ENCODE measurements at places on chromosomes 5 and 9.

DNA sequence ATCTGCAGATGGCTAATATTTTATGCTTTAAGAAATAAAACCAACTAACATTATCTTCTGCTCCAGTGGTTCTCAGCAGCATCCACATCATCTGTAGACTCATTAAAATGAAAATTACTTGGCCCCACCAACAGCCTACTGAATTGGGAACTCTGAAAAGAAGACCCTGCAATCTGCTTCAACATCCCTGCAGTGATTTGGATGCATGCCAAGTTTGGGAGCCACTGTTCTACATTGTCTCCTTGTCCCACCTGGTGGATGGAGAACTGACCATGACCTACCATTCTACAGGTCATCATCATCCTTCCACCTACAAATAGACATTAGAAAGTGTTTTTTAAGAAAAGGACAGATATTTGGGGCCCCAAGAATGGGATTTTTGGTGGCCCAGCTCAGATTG, 71.1 kb downstream of the ACER2 start:
- DNase-seq, result no peak

DNA sequence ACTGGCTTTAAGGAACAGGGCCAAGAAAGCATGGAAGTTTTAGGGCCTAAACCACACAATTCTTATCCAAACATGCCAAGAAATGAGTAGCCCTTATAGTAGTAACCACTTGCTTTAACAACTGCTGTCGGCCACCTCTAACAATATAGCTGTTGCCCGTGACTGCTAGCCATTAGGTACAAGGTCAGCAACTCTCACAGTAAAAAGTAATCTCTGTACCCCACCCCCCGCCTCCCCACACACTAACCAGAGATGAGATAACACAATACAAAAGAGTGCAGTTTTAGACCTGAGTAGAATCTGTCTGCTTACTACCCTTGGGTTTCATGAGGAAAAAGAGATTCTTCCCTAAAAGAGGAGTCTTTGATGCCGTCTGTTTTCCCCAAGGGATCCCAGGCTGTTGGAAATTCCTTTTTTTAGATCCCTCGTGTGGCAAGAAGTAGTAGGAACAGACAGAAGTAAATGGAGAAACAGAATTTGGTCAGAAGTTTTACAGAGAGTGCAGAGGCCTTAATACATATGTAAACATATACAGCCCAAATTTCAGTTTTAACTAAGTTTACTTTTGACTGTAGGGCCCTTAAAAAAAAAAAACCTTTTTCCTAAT, 94.3 kb downstream of the WDR41 start:
- peak; percentile 29 for DNase-seq

DNA sequence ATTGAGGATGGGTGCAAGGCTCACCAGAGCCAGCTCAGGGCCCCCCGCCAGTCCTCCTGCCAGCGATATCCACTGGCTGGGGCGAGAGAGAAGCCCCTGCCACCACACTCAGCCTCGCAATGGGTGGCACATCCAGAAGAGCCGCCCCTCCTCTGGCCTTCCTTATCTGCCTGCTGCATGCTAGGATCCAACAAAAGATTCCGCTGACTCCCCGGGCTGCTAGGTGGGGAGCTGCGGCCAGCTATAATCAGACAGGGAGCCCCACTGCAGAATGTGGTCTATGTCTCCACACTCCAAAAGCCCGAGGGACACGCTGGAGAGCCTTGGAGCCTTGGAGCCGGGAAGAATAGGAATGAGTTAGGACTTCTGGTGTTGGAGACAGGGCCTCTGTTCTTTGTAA, 32.8 kb downstream of the COL23A1 start:
- no peak for DNase-seq

GRCh38 chr9:18821788-18822187, 211.2 kb downstream of the SAXO1 start:
- DNase-seq, result no peak

GRCh38 chr5:83548581-83548980, 77.0 kb downstream of the VCAN start:
- no peak for DNase-seq

DNA sequence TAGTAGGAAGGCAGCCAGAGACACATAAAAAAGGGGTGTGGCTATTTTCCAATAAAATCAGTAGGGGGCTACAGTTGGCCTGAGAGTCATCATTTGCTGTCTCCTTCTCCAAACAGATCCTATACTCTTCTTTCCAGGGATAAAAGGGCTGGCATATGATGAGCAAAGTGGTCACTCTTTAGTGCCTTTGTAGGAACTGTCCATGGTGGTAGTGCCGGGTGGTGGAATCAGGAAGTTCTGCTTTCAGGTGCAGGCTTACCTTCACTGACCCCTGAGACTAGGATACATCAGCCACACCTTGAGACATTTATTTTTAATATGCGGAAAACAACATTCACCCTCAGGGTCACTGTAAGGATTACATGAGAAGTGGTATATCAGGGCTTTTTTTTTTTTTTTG, 80.8 kb downstream of the ASTN2 start:
- peak; percentile 4 for DNase-seq

GRCh38 chr5:7018198-7018597, 305.0 kb downstream of the TENT4A start:
- DNase-seq, result no peak

GRCh38 chr5:14266171-14266570, 123.0 kb downstream of the TRIO start:
- no peak for DNase-seq

DNA sequence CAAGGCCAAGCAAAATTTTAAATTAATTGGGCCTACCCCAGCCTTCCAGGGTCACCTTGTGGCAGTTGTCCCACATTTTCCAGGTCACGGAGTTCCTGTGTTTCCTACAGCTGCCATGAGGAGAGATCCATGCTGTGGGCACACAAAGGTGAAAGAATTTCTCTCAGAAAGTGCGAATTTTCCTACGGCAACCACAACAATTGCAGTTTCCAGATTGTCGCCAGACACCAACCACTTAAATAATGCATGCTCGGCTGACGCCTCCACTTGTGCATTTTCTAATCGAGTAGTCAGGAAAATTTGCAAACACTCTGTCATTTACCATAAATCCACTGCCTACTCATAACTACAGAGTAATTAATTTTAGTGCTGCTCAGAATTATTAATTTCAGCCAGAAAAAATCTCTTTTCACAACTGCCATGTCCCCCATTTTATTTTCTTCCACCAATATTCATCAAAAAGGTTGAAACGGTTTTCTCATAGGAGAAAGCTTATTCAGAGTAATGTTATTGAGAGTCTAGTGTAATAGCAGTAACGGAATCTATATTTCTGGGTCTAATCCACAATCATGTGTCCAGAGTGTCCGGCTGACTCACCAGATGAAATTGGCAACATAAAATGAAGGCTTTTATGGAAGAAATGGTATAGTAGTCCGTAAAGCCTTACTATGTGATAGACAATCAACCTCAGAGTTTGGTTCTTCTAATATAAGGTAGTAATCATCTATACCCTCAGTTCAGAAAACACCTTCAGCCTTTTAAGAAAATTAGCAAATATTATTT, 389.8 kb downstream of the NR2F1-AS1 start:
- DNase-seq, result no peak

DNA sequence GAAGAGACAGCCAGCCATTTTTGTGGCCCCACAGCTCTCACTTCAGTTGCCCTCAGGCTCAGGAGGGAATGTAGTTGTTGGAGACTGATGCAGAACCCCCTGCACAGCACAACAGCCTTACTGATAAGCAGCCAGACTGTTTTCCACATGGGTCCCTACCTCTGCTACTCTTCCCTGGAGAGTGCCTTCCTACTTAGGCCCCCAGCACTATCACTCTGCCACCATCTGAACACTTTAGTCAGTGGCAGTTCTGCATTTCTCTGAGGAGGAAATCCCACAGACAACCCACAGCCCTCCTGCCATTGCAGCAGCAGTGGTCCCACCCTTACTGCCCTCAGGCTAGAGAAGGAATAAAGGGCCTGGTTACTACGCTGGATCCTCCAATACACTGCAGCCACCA, 61.8 kb upstream of the PTPRD start:
- DNase-seq, result no peak

DNA sequence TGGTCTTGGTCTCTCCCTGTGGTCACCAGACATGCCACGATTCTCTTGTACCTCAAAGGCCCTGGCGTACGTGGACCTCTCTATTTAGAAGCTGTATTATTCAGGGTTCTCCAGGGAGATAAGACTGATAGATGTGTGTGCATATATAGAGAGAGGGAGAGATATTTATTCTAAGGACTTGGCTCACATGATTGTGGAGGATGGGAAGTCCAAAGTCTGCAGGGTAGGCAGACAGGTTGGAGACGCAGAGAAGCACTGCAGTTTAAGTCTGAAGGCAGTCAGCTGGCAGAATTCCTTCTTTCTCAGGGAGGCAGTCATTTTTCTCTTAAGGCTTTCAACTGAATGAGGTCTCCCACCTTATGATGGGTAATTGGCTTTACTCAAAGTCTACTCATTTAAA, 16.3 kb downstream of the C9orf57 start:
- DNase-seq, result no peak

DNA sequence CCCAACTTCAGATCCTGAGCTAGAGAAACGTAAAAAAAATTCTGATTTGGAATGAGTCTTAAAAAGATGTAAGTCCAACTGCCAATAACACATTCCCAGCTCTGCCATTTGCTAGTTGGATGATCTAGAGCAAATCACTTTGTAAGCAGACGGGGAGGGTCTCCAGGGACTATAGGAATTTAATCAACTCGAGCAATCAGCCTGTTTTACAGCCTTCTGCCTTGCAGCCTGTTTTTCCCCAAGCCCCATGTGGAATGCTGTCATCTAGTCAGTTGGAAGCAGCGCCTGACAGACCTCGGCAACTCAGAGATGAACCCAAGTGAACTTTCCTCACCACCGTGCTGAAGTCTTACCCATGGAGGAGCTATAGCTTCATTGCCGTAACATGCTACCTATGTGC, 34.8 kb upstream of the HRH2 start:
- DNase-seq, result no peak

DNA sequence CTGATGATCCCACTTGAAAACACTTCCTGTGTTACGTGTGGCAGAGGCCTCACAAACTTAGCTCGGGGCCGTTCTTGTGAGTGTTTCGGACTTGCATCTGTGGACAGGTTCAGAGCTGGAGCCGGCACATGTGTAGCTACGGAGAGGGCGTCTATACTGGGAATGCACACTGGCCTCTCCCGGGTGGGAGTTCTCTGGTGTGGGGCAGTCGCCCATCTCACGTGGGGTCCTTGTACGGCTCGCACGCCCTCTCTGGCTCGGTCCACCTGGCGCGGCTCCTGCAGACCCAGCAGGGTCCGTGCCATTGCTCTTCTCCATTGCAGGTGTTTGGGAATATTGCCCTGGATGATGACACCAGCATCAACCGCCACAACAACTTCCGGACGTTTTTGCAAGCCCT, 197.9 kb downstream of the CACNA1B start:
- no peak for DNase-seq

GRCh38 chr9:137919095-137919465, 41.5 kb downstream of the CACNA1B start:
- no peak for DNase-seq

GRCh38 chr5:140214831-140215230, 39.8 kb downstream of the CYSTM1 start:
- DNase-seq, result no peak

GRCh38 chr9:87656485-87656884, 69.4 kb upstream of the CTSL start:
- DNase-seq, result no peak

GRCh38 chr9:76441551-76442322, 17.2 kb upstream of the GCNT1 start:
- no peak for DNase-seq

DNA sequence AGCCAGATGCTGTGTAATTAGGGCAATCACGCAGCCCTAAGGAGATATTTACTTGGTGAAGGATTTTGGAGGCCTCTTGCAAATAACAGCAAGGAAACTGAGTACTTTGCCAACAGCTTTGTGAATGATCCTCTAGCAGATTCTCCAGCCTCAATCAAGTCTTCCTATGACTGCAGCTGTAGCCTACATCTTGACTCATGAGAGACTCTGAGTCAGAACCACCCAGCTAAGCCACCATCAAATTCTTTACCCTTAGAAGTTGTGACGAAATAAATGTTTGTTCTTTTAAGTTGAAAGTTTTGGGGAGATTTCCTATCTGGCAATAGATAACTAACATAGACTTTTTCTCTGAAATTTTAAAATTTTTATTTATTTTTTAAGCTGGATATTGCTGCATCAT, 237.6 kb upstream of the CCNH start:
- DNase-seq, result no peak

- no peak for DNase-seq
Measured at GRCh38 chr5:151717416-151717815, 30.7 kb upstream of the SPARC start.

GRCh38 chr9:1031951-1032601, 18.1 kb upstream of the DMRT2 start:
- DNase-seq, result no peak

GRCh38 chr5:17190242-17190778, 27.1 kb upstream of the BASP1 start:
- peak; percentile 8 for DNase-seq

DNA sequence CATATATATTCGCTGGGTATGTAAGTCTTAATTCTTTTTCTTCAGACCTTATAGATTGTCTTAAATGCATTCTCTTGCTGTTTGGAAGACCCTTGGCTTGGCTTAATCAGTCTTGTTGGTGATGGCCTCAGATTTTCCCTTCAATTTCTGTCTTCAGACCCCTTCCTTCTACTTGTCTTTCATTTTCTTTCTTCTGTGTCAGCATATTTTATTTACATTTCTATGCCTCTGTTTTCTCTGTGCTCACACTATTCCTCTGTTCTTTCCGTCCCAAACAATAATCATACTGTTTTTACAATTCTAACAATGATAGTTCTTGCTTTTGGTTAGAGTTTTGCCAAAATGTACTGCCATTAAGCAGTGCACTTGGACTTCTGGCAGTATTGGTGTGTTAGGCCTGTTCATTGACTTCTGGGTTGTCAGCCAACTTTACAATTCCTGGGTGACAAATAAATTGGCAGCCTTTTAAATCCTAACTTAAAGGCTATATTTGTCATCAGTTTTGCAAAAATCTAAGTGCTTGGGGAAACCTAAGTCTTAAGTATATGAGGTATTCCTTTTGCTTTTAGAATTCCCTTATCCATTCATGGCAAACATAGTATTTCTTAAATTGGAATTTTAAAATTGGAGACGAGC, 8.0 kb downstream of the SRFBP1 start:
- no peak for DNase-seq

DNA sequence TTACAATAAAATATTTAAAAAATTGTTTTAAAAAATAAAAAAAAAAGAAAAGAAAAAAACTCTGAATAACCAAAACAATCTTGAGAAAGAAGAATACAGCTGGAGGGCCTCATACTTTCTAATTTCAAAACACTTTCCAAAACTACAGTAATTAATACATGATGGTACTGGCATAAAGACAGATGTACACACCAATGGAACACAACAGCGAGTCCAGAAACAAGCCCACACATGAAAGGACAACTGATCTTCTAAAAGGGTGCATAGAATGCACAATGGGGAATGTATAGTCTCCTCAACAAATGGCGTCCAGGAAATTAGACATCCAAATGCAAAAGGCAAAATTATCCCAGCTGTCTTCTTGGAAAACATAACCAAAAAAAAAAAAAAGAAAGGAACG, 99.6 kb downstream of the LURAP1L start:
- no peak for DNase-seq

- no peak for DNase-seq
Measured at GRCh38 chr5:142621227-142621626, 64.7 kb downstream of the FGF1 start.

GRCh38 chr5:59093329-59093728, 510.5 kb downstream of the RAB3C start:
- DNase-seq, result no peak
